ENCODE measurements at places on chromosomes 7 and 10.

DNA sequence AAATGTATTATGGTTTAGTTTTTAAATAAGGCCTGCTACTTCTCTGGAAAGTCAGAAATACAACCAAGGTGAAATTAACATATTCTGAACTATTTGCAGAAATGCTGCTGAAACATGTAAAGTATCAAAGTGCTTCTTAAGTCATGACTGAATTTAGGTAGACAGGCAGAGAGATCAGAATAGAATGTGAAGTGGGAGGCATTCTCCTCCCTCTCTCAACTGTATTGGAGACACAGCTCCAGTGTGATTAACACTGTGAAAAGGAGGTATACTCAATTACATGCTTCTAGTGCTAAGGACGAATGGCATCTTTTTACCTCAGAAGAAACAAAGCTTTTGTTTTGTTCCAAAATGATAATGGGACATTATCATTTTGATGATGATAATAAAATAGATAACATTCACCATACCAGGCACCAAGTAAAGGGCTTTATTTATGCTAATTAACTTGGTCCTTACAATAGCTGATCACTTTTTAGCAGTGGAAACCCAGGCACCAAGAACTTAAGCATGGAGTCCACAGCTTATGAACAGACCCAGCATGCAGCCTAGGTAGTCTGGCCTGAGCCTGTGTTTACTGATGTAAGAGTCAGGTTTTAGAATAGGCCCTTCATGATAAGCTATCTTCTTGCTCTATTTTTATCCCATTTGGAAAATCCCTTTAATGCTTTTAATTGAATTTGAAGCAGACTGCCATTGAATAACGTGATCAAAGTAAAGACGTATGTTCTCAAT, 26.0 kb downstream of the PPP1R9A start:
- DNase-seq, result no peak

DNA sequence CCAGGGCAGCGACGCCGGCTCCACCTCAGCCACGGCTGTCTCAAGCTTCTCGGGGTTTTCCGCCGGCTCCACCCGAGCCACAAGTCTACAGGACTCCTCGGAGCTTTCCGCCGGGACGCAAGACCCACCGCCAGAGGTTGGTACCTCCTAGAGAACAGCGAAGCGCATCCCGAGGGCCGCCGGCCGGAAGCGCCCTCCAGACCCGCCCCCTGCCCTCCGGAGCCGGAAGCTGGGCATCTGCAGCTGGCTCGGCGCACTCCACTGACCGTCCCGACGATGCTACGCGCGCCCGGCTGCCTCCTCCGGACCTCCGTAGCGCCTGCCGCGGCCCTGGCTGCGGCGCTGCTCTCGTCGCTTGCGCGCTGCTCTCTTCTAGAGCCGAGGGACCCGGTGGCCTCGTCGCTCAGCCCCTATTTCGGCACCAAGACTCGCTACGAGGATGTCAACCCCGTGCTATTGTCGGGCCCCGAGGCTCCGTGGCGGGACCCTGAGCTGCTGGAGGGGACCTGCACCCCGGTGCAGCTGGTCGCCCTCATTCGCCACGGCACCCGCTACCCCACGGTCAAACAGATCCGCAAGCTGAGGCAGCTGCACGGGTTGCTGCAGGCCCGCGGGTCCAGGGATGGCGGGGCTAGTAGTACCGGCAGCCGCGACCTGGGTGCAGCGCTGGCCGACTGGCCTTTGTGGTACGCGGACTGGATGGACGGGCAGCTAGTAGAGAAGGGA, at the start of gene MINPP1:
TSS of gene MINPP1 (plus strand) at position 254 of the 726 bp plus-strand sequence. CDS start at position 277, 23 bp downstream.
- peak; percentile 51 for DNase-seq

GRCh38 chr10:121668314-121669027, 70.2 kb upstream of the FGFR2 start:
- DNase-seq, result no peak

GRCh38 chr7:44307905-44308595, 17.3 kb downstream of the CAMK2B start:
- no peak for DNase-seq

DNA sequence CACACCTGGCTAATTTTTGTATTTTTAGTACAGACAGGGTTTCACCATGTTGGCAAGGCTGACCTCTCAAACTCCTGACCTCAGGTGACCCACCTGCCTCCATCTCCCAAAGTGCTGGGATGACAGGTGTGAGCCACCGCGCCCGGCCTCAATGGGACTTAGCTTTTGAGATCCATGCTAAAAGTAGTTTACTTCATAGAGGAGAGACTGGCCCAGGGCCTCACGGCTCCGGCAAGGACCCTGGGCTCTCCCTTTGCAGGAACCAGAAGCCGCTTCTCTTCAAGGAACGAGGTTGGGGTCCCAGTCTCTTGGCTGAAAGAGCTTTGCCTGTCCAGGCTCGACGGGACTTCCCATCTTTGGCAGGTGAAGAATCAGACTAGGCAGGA, 30.1 kb upstream of the DNAAF5 start:
- no peak for DNase-seq

- DNase-seq, result no peak
Observed at GRCh38 chr7:44858161-44858560, 10.3 kb upstream of the H2AZ2 start.

- no peak for DNase-seq
Observed at GRCh38 chr7:85356916-85357315, 170.1 kb upstream of the SEMA3D start.

DNA sequence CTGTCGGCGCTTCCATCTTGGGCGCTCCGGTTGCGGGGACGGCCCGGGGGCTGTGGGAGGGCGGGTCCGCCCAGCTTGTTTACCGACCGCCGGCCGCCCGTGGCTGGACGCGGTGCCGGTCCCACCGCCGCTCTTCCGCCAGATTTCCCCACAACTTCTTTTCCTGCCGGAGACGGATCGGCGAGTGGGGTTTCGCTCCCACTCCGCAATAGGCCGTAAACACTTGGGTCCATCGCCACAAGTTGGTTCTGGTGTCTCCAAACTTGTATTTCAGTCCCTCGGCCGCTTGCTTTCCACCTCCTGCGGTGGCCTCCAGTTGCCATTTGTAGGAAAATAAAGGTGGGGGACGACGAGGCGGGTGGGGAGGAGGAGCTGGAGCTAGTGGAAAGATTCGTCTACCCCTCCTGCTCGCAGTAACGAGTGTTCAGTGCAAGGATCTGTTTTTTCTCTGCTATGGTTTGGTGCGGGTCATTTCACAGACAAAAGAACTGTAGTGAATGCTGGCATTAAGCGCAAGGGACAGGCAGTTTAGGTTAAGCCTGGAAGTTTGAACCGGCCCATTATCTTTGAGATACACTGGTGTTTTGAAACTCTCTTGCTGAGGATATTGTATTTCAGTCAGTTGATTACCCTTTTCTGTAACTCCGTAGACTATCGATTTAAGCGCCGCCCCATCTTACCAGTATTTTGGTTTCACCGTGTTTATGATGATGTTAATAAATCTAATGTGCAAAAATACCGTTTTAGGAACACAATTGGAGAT, 24.3 kb upstream of the ZRANB1 start:
- DNase-seq, result no peak
